Esophagus squamous epithelium (tissue), 5 donors: ENCODE measurements at places on chromosomes 7 and 10.

GRCh38 chr10:15232279-15232678 is 63.8 kb upstream of the NMT2 start:
- DNase-seq = no peak

- DNase-seq = no peak
Observed at GRCh38 chr7:51601461-51601860, 284.9 kb upstream of the COBL start.

- no peak for DNase-seq
Observed at GRCh38 chr7:90474284-90475210, 5.1 kb downstream of the PTTG1IP2 start.

GRCh38 chr7:45007571-45008328 is 7.7 kb downstream of the CCM2 start:
- no peak for DNase-seq

- DNase-seq = no peak
Observed at GRCh38 chr10:99279626-99280111, 44.0 kb upstream of the HPSE2 start.

DNA sequence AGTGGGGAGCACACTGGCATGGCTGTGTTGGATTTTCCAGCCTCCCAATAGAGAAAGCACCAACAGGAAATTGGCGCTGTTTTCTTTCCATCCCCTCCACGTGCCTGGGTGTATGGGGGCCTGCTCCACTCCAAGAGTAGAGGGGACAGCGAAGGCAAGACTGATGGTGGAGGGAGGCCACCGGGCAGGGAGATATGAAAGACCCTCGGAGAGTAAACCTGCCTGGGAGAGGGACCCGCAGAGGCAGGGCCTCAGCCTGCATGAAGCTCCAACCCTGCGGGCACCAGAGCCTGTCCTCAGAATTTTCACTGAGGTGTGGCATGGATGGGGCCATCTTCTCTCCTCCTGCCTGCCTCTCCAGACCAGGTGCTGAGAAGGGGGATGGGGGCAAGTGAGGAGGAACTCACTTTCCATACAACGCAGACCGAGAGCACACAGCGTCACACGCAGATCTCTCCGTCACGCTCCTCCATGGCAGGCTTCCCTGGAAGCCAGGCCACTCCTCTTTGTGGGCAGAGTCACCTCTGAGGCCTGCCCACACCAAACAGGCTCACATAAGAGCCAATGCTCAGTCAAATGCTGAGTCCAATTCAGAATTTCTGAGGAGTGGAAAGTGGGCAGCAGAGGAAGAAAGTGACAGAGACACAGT is 18.8 kb downstream of the ANXA11 start:
- no peak for DNase-seq

- DNase-seq = no peak
Observed at GRCh38 chr10:122348935-122349361, 25.6 kb upstream of the PLEKHA1 start.

DNA sequence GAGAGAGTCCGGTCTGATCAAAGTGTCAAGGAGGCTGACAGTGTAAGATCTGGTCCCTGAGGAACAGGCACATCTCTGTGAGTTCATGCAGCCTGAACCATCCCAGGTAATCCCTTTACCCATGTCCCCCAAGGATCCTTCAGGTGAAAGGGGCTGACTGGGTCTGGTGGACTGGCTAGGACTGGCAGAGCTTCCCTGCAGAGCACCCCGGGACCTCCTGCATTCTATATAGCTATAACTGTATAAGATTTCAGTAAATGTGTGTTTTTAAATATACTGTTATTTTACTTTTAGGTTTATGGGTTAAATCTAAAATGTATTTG is 246.8 kb downstream of the ELMO1 start:
- DNase-seq = no peak

DNA sequence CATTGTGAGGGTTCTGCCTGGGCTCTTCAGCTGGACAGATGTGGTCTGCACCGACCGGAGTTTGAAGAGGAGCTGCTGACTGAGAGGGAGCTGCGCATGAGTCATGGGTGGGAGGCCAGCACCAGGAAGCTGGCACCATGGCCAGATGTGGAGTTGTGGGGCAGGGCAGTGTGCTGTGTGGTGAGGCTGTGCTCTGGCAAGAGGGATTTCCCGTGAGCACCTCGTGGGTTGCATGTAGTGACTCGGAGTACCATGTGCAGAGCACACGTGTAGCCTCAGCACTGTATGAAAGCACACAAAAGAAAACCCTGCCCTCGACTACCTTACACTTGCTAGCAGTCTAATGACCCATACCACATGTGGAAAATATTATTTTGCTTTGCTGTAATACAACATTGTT is 103.4 kb downstream of the WNT2 start:
- no peak for DNase-seq

DNA sequence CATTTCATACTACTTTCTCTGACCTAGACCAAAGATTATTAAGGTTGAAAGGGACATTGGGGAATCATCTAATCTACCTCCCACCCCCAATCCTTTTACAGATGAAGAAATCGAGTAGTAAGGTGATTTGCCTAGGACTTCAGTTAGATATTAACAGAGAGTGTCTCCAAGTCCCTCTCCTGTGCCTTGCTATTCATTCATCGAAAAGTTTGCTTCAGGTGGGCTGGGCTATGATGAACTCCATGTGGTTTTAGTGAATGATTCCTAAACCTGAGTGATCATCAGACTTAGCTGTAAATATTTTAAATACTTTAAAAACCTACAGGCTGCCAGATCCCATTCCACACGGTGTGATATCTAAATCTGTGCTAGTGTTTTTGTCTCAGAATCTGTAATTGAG is 259.4 kb upstream of the SORCS1 start:
- DNase-seq = no peak
